ENCODE measurements at places on chromosomes 3 and 15.

DNA sequence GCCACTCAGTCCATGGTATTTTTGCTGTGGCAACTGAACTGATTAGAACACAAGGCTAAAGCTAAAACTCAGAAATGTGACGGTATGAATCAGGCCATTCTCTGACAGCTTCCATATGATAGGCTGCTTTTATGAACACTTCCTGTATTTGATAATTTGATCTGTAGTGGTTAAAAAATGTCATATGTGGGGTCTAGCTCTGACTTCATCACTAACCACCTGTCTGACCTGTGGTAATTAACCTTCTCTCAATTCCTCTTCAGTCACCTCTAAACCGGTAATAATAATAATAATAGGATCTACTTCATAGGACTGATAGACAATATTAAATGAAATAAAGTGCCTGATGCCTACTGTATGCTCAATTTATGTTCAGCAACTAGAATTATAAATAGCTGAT lies 223.2 kb downstream of the MBNL1 start:
- DNase-seq, result no peak

- DNase-seq, result no peak
Measured at GRCh38 chr3:178369006-178369405, 167.2 kb upstream of the KCNMB2 start.

DNA sequence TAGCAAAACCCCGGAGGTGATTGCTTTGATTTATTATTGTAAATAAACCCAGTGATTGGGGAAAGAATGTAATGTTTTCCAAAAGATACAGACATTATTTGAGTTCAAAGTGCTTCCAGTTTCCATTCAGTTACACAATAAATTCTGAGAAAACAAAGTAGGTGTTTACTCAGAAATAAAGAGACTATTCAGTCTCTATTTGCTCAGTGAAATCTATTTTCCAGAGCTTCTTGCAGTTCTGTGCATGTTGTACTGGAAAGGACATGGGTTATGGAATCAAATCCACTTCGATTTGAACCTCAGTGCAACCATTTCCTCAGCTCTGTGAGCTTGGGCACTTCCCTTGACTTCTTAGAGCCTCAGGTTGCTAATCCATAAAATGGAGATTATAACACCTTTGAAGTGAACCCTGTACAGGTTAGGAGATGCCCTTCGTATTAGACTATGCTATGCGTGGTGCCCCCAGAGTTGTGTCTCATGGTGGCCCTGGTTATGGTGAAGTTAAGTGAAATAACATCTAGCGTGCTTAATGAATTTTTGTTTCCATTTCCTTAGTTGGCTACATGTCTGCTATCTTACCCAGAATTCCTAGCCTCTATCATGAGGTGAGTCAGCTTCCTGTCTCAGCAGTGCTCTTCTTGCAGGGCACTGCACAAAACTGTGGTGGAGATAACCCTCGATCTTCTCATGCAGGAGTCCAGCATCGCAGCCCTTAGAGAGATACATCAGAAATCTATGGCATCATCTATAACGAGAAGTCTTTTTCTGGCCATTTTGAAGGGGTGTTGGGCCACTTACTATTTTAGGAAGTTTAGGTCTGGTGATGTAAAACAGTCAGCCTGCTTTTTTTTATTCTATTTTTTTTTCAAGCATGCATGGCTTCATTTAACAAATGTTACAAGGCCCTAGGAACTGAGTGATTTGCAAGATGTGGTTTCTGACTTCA lies 97.7 kb downstream of the RPL39L start:
- no peak for DNase-seq

- no peak for DNase-seq
Measured at GRCh38 chr3:28118087-28118486, 123.3 kb upstream of the CMC1 start.

DNA sequence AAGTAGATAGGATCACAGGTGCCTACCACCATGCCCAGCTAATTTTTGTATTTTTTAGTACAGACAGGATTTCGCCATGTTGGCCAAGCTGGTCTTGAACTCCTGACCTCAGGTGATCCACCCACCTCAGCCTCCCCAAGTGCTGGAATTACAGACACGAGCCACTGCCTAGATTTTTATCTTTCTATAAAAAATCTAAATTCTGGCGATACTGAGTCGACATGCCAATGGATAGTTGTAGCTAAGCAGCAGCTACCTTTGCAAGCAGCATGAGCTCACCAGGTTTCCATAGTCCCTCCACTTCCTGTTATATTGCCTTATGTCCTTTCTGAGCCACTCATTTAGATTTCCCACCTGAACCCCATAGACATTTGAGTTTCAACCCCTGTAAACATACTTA lies 13.1 kb upstream of the FMN1 start:
- DNase-seq, result no peak

- DNase-seq, result no peak
Measured at GRCh38 chr15:40943764-40944365, 9.4 kb upstream of the CHAC1 start.

DNA sequence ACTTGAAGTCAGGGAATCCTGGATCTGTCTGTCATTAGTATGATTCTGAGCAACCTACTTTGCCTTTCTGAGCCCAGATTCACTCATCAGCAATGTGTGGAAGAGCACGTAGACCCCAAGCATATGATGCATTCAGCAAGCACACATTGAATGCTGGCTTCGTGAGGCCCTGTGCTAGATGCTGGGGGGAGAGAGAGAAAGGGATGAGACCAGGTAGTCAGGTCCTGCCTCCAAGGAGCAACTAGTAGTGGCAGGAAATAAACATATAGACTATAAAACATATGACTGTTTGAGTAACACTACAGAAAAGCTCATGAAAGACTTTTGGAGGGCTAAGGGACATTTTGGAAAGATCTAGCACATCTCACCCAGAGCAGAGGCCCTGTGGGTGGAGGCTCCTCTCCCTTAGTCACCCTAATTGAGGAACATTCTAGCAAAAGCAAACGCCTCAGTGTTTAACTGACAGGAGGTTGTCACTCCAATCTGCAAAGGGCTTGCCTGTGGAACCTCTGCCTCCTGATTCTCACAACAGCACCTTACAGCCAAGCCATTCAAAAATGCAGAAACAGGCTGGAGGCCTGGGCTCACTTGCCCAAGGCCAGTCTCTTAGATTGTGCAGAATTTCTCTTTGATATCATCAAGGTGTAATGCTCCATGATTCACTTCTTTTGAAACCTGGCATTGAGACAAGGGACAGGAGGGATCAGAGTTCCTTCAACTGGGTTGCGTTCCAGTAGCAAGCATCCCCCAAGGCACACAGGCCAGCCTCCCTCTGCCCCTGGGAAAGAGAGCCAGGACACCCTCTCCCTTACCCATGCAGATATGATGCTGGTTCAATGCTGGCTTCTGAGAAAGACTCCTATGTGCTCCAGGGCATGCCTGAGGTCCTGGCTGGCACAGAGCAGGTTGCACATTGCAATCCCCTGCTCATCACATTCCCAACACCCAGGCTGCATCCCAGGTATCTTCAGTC lies 26.1 kb downstream of the STARD5 start:
- no peak for DNase-seq

Measured in D721Med (cell line).